NCI-H2081 treated with DMSO at 0.1 percent for 48 hours (cell line): ENCODE measurements at places on chromosomes 7 and 10.

DNA sequence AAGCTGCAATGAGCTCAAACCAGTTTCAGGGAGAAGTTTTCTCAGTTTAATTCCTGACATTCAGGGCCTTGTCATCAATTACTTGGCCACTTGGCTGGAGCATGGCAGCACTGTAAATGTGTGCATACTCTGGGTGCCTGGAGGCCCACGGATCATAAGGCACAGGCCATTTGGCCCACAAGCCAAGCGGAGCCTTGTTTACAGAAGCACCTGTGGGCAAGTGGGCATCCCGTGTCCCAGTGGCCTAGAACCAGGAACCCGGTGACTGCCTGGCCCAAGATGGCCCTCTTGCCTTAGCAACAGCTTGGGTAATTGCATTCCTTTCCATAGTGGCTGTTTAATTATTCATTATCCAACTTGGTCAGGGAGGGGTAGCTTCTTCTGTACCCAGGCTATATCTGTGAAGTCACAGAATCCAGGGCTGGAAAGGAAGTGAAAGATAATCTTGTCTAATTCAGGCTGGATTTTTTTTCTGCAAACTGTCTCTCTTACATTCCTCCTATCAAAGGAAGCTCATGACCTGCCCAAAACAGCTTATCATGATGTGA lies 426.4 kb upstream of the ZMIZ1 start:
- DNase-seq = no peak

DNA sequence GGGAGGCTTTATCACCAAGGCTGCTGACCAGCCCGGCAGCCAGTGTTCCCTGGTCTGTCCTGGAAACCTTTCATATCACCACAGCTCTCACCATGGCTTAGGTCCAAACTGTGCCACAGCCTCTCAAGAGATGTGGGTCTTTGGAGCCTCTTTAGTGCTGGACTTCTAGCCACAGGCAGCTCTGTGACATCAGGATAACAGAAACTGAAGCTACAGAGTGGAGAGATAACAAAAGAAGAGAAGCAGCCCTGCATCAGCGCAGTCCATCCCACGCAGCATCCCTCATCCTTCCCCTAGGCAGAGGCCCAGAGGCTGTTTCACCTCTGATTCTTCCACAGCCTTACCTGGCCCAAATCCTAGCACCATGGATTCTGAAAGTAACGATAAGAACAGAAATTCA lies 187.9 kb upstream of the KMT2E start:
- no peak for DNase-seq

GRCh38 chr7:45071528-45071927 lies 17.2 kb downstream of the NACAD start:
- DNase-seq = no peak

- DNase-seq = no peak
Observed at GRCh38 chr10:95356-96115, 39.7 kb upstream of the ZMYND11 start.

GRCh38 chr7:44431091-44431608 lies 59.3 kb downstream of the NUDCD3 start:
- DNase-seq = peak; percentile 10

DNA sequence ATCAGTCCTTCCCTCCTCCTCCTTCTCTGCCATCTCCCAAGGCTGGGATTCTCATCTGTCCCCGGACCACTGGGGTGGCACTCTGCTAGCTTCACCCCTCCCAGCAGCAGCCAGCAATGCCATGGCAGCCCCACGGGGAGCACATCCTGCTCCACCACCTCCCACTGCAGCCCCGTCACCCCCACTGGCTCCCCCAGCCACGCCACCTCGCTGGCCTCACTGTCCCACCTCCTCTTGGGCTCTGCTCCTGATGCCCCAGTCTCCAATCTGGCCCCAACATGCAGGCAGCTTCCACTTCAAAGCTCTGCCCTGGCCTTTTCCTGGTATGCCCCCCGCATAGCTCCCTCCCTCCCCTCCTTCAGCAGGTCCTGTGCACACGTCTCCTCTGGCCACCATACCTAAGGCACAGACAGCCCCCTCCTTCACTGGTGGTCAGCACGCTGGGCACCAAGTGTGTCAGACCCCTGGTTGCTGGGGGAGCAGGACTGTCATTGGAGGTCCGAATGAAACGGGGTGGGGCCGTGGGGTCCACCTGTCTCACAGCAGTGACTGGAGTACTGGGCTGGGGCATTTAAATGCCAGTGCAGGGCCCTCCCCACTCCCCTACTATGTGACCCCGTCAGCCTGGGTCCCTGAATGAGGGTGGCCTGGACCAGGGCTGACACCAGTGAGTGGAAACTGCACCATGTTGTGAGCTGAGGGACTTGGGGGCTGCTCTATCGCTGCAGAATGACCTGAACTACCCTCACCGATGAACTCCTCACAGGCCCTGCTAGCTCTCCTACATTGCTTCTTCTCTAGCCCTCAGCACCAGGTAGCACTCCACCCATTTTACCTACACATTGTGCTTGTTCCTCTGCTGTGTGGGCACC lies 38.7 kb downstream of the RASGEF1A start:
- DNase-seq = no peak
